GDM1 (cell line): ENCODE measurements at places on chromosomes 11 and 22.
A peak's percentile ranks its signal among the peaks of the same experiment; 100 is the strongest.

DNA sequence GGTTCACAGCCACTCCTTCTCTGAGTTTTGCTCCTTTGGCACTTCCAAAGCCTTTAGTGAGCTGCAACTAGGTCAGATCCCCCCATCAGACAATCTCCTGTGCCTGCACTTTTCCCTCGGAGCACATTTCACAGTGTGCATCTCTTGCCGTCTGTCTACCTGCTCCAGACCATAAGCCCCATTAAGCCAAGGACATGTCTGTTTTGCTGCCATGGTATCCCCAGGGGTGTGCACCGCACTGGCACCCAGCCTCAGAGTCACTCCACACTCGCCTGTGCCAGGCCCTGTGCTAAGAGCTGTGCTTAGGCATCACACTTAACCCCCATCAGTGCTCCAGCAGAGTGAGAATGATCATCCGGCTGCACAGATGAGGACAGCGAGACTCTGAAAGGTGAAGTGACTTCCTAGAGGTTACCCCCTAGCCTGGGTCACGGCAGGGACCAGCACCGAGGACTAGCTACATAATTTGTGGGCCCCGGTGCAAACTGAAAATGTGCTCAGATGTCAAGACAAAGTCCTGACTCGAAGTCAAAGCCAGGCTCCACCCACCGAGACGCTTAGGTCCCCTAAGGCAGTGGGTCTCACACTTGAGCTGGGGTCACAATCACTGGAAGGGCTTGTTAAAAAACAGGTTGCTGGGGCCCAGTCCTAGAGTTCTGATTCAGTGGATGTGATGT lies 33.9 kb downstream of the ARRB1 start:
- no peak for DNase-seq

- DNase-seq, result peak; percentile 99
Measured at GRCh38 chr22:46035742-46036557, 59.0 kb upstream of the WNT7B start.

- no peak for DNase-seq
Measured at GRCh38 chr22:42380769-42381551, 51.2 kb downstream of the NFAM1 start.

DNA sequence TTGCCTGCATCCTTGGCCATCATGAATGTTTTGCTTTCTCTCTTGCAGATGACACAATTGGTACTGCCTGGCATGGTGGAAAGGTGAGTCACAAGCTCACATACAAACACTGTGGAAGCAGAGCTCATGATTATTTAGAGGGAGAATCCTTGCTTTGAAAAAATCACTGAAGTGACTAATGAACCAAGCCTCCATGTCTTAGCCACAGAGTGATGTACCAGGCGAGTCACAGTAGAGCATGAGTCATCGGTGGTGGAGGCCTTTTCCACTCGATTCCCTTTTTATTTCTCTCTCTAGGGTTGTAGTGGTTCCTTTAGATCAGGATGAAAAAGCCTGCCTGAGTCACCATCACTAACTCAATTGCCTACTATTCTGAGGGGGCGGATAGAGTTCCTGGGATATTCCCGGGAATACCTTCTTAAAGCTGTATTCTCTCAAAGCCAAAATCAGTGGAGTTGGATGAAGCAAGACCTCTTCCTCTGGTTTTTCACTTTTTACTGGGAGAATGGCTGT lies 49.6 kb upstream of the ALKBH3 start:
- no peak for DNase-seq

DNA sequence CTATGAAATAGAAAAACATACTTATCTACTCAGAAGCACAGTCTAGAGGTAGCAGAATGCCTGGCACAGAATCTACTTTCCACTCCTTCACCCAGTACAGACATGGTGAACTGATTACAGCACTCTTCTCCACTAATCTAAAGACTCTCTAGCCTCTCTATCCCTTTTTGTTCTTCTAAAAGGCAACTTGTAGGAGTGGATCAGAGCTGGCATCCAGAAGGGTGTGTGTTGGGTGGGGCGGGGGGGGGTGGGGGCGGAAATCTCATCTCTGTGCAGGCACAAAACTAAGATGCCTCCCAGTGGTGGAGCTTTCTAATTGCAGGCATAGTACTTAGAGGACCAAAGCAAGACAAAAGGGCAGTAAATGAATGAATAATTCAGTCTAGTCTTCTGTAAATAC lies 11.5 kb upstream of the EMID1 start:
- no peak for DNase-seq

DNA sequence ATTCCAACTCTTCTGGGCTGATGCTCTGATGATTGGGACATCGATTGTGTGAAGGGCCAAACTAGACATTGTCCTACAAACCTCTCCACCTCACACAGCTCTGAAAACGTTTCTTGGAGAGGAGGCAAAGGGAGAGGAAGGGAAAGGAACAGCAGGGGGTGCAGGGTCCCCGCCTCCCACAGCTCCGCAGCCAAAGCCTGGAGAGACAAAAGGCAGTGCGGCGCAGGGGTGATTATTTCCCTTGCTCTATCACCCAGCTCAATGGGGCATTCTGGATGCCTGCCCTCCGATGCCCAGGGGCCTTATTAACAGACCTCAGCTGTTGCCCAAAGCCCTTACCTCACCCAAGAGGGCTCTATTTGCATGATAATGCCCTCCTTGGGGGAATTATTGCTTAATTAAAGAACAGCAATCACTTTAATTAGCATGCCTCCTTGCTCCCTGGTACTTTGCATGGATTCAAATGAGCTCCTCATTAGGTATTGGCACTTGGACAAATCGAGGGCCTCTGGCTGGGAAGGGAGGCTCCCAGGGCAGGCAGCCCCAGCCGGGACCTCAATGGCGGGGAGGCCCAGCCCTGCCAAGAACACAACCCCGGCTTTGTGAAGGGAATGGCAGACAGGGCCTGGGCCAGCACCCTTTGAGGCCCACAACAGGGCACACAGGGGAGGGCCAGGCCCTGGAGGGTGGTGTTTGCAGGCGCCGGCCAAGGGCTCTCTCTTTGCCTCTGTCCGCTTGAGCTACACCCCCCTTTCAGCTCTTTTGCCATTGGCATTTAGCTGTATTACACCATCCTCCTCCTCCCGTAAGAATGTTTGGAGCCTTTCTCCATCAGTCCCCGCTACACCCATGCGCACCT lies 19.8 kb upstream of the CDON start:
- DNase-seq, result no peak

DNA sequence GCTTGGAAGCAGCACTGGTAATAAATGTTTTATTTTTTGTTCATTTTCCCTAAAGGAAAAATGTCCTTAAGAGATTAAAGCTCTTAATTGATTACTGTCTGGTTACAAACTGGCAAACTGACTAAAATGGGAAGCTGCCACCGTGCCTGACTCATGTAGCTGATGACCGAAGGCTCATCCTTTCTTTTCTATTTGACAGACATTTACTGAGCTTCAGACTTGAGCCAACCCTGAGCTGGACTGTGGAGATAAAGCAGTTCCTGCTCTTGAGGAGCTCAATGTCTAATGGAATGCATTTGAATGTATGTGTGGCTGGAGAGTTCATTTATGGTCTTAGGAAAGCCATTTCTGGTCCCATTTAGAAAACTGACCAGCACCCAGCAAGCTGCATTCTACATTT lies 91.3 kb downstream of the RNF169 start:
- DNase-seq, result no peak

DNA sequence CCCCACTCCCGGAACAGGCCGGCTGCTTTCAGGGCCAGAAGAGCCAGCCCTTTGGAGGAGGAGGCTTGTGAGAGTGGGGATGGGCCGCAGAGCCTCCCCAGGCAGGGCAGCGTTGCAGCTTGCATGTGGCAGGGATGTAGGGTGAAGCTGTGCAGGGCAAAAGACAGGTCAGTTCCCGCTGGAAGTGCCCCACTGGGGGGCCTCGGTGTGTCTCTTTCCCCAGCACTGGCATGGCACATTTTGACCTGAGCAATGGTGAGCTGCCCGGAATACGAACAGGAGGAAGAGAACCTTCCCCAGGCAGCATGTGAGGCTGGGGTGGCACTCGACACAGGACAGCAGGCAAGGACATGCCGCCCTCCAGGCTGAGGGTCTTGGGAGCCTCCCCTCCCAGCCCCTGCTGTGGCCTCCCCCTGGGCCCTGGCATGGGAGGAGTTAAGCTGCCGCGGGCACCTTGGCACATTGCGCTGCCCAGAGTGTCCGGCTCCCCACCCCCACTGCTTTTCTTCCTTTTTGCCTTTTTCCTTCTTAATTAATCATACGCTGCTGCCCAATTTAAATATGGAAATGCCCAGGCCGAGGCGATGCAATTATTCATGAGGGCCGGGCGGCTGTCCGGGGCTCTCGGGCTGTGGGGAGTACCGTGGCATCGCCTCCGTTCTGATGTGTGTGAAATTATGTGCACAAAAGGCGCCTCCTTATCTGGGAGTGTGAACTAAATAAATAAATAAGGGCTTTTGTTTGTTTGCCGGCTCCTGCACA lies 76.0 kb upstream of the WNT7B start:
- DNase-seq, result no peak

GRCh38 chr11:58546841-58547240 lies 28.8 kb downstream of the LPXN start:
- DNase-seq, result no peak

- DNase-seq, result no peak
Measured at GRCh38 chr11:59475176-59475575, 2.1 kb downstream of the OR4D10 start.

DNA sequence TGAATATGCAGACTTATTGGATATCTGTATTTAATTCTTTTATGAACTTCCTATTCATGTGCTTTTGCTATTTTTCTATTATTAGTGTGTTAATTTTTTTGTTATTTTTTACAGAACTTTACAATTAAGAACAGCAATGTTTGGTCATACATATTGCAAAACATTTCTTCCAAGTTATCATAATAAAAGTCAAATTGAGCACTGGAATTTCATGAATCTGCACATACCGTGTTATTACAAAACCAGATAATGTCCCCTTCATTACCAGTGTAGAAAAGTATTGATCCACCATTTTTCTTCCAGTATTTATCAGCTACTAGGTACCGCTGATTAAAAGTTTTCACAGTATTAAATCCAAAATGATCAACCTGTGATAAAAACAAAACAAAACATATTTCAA lies 40.5 kb downstream of the PRCP start:
- no peak for DNase-seq

DNA sequence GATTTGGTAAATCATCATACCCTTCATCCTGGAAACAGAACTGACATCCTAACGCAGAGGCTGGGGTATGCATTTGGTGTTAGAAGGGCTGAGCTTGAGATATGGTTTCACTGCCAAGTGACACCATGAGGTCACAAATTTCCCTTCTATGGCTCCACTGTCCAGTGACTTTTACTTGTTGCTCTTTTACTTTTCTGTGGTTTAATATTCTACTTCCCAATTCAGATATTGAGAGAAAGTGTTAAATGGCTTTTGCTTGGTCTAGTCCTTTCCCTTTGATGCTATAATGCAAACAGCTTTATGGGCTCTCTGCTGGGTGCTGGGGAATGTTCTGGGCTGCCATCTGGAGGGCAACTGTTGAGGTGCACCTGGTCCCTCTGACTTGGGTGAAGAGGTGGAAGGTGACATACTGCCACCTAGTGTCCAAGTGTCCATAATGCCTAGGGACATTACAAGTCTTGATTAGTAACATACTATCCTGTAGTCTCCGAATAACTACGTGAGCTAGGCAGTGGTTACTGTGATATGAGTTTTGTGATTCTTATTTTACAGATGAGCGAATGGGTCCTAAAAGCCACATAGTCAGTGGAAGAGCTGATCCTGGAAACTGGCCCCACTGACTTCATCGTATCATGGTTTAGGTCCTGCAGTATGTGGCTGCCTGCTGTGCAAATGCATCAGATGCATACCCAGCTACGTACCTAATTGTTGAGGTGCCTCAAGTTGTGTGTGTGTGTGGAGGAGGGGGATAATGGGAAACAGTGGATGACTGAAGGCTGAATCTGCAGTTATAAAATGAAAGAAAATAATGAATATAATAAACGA lies 149.1 kb upstream of the RAG2 start:
- DNase-seq, result peak; percentile 80

DNA sequence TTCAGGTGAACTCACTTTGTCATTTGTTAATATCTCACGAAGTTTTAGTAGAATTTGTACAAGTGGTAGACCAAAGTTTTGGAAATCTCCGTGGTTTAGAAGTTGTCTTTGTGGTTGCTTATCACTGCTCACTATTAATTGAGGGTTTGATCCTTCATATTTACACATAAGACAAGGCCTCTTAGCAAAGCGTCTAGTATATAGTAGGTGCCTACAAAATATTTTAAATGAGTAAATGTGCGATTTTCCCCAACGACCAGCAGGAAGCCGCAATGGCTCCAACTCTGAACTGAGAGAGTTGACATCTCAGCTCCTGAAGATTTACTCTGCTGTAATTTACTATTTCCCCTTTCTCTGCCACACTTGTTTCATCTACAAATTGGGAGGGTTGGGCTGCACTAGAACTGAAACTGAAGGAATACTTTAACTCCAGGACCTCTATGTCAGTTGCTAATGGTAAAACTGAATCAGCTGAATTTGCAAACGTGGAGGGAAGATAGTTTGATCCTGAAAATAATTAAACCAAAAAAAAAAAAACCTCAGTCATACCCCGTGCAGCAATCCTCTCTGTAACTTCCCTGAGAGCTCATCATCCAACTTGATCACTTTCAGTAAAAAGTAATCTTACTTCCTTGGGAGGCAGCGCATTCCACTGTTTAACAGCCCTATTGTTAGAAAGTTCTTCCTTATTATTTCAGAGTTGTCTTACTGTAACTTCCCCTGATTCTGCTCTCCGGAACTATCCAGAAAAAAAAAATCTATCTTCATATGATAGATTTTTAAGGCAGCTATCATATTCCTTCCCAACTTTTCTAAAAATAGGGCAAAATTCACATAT lies 1.3 kb upstream of the SBF2 start:
- DNase-seq, result no peak

GRCh38 chr11:125605417-125605816 lies 12.8 kb downstream of the STT3A start:
- no peak for DNase-seq

GRCh38 chr22:31290494-31291471 lies 1.5 kb downstream of the PIK3IP1 start:
- peak; percentile 76 for DNase-seq

DNA sequence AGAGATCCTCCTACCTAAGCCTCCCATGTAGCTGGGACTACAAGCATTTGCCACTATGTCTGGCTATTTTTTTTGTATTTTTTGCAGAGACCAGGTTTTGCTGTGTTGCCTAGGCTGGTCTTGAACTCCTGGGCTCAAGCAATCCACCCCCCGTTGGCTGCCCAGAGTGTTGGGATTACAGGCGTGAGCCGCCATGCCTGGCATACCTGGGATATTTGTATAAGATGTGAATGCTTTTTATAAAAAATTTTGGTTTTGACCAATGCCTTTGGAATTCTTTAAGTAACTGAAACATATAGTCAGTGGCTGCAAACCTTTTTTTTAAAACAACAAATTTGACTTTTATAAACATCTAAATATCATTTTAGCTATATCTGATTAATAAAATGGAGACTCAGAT lies 42.4 kb downstream of the ADAMTS8 start:
- no peak for DNase-seq

GRCh38 chr11:95832763-95833162 lies 42.5 kb downstream of the CEP57 start:
- no peak for DNase-seq
